Fibroblast of mammary gland (primary cell): ENCODE measurements at places on chromosomes 4 and X.
A peak's percentile ranks its signal among the peaks of the same experiment; 100 is the strongest.

DNA sequence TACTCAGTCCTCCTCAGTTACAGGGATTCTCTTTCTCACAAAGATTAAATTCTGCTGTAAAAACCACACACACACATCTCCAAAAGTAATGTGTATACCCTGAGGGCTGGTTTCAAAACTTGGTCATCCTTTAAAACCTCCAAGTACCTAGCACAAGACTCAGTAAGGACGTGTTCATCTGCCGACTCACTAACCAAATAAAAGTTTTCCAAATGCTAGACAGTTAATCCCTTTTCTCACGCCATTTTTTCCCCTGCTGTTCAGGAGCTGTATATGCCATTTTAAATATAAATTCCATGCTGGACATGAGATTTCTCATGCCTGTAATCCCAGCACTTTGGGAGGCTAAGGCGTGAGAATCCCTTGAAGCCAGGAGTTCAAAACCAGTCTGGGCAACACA, 3.9 kb upstream of the SAT1 start:
- peak; percentile 73 for DNase-seq

DNA sequence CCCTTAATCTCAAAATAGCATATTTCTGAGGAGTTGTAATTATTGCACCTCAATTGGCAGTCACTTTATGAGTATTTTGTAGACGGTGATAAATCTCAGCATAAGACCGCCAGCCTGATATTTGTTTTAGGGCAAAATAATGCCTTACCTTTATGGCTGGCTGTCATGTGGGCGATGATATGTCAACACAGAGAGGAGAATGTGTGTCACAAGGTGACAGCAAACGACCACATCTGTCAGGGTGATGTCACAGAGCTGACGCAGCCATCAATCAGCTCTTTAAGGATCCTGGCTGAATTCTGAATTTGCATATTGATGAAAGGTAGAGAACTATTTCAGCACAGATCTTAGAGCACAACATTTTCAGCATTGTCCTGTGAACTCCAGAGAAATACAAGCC, 209.7 kb downstream of the CEP135 start:
- no peak for DNase-seq

- DNase-seq, result no peak
Observed at GRCh38 chr4:87624698-87625097, 16.4 kb downstream of the DSPP start.

GRCh38 chrX:149682031-149682430, 29.8 kb upstream of the MAGEA11 start:
- no peak for DNase-seq

- no peak for DNase-seq
Observed at GRCh38 chrX:40009462-40009851, 88.3 kb downstream of the BCOR start.

DNA sequence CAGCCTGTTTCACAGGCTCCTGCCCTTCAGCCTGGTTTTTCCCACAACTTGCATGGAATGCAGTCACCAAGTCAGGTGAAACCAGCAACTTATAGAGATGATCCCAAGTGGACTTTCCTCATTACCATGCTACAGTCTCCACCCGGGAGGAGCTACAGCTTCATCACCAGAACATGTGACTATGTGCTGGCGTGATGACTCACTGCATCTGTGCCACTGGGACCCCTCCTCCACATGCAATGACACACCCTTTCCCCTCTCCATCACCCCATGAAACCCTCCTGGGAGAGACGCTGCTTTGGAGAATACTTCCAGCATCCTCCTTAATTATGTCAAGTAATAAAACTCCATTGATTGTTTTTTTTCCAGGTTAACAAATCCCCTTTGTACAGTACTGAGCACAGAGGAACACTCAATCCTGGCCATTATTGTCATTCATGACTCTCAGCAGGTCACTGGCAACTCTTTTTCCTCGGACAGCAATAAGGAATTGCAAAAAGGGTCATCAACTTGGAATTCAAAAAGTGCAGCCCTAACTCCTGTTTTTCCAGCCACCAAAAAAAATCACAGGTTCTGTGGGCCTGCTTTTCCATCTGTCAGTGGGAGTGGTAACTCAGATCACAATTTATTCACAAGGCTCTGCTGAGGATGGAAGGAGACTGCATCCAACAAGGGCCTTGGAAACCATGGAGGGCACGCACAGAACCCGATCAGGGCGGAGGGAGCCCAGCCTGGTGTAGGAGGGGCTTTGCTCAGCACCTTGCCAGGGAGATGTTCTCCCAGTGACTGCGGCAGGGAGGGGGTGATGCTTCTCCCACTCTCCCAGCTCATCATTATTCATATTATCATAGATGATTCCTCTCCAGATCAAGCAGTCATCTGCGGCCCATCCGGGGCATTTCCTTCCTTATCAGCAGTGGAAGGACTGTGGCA, 17.4 kb downstream of the QDPR start:
- DNase-seq, result peak; percentile 96

- no peak for DNase-seq
Observed at GRCh38 chr4:102705391-102705935, 55.3 kb downstream of the MANBA start.
